ENCODE measurements at places on chromosomes 7 and 10.

- DNase-seq = no peak
Measured at GRCh38 chr10:66819691-66820090, 106.1 kb upstream of the LRRTM3 start.

DNA sequence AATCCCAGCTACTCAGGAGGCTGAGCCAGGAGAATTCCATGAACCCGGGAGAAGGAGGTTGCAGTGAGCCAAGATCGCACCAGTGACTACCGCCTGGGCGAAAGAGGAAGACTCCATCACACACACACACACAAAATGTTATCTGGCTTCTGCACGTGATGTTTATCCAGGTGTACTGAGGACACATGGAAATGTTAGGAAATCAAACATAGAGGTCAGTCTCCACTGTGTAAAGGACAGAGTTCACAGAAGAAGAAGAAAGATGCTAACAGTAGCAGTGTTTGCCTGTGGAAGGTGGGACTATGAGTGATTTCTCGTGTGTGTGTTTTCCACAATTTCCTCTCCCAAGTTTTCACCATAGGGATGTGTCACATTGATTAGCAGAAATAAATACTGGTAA is 256.9 kb downstream of the ELMO1 start:
- no peak for DNase-seq

DNA sequence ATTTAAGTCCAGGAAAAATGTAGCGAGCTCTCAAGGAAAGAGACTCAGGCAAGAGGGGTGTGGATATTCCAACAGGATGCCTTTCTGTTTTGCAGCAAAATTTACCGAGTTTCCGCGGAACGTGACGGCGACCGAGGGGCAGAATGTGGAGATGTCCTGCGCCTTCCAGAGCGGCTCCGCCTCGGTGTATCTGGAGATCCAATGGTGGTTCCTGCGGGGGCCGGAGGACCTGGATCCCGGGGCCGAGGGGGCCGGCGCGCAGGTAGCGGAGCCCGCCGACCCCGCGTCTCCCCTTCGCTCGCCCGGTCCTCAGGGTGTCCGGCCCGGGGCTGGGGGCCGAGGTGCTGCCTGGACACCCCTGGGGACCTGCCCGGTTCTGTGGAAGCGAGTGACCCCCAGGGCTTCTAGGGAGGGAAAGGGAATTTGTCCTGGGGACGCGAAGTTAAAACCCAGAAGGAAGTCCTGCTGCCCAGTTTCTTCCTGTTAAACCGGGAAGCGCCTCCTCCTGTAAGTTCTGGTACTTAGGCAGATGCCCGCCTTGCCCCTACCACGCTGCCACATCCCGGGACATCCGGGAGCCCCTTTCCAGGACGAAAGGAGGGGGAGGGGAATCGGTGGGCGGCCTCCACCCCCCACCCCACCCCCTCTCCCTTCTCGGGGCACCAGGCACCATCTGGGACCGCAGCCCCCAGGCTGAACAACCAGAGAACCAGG is 2.5 kb downstream of the VSTM2A start:
- no peak for DNase-seq

GRCh38 chr10:133261726-133262325 is 14.8 kb downstream of the ADAM8 start:
- DNase-seq = peak; percentile 65

DNA sequence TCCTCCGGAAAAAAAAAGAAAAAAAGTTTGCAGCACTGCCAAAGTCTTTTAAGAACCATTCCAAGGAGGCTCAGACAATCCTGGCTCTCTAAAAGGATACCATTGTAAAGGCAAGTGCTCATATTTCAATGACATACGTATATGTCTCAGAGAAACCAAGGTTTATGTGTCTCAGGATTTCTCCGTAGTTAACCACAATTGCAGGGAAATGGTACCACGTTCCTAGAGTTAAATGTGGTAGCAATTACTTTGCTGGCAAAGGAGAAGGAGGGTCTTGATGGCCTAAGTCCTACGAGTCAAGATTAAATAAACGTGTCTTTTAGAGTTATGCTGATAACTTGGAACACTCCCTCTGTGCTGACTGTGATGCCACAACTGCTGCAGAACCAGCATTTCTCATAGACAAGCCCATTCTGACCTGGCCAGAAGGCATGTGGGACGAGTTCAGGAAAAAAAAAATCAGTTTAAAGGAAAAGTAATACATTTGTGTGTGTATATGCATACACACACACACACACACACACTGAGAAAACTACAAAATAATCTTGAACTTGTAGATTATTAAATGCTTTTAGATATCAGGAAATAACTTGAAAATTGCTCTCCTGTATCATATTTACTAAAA is 245.9 kb downstream of the FGFR2 start:
- DNase-seq = no peak

GRCh38 chr7:95989301-95989700 is 216.9 kb downstream of the DYNC1I1 start:
- DNase-seq = no peak

GRCh38 chr10:21166557-21167287 is 269.6 kb upstream of the NEBL start:
- no peak for DNase-seq

GRCh38 chr7:157442456-157442855 is 105.7 kb downstream of the DNAJB6 start:
- DNase-seq = no peak

GRCh38 chr7:79227044-79227443 is 226.4 kb downstream of the MAGI2 start:
- DNase-seq = no peak

GRCh38 chr7:114921631-114922025 is 266 bp upstream of the MDFIC start:
- DNase-seq = no peak

- DNase-seq = no peak
Measured at GRCh38 chr10:73215749-73216148, 31.3 kb downstream of the DNAJC9 start.

- DNase-seq = no peak
Measured at GRCh38 chr10:50991456-50992355, 82.6 kb upstream of the PRKG1 start.

- DNase-seq = no peak
Measured at GRCh38 chr10:62011558-62011957, 110.1 kb downstream of the ARID5B start.

DNA sequence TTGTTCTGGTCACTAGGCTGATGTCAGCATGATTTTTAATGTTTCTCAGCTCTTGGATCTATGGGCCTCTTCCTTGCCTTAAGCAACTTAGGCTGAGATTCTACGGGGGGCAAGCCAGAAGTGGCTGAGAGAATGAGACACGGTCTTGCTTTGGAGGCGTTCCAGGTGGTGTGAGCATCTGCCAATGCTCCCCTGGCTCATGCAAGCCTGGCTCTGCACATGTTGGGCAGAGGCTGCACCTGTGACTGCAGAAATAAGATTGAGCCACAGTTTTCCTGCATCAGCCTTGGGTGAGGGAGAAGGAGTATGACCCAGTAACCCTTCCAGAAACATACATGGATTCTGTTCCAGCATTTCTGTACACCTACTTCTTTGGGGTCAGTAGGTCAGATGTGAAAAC is 41.9 kb downstream of the C10orf120 start:
- DNase-seq = no peak

DNA sequence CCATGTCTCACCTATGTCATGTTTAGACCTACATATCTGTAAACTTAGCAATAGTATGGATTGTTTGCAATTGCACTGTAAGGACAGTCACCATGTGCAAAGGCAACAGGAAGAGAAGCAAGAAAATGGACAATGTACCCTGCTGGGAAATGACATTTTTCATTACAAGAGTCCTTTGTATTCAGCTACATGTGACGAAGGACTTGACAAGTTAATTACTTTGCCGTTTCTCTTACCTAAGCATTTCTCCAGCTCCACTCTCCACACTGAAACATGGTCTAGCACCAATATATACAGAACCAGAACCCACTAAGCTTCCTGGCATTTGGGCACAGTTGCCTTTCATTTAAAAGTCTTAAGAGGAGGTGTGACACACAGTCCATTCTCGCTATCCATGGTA is 76.6 kb upstream of the PFKP start:
- no peak for DNase-seq

- DNase-seq = no peak
Measured at GRCh38 chr10:132397671-132398565, 918 bp downstream of the PWWP2B start.

DNA sequence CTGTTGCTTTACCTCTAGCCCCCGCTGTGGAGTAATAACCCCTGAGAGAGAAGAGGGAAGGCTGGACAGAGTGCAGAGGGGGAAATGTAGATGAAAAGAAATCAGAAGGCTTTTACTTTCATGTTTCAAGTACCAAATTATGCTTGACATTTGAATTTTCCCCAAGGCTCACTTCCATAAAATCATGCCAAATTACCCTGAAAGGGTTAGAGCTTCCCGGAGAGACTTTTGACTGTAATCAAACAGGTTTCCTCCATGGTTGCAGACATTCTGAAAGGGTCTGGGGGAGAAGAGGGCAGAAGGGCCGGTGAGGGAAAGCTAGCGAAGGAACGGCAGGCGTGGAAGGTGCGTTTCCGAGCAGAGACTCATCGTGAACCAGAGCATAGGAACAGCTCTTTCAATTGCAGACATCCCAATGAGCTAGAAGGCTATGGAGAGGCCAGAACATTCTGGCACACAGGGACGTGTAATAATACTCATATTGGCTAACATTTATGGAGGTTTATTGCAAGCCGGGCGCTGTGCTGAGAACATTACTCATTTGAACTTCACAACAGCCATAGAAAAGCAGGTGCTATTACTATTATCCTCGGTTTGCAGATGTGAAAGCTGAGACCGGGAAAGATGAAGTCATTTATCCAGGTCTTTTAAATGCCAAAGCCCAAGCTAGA is 620.8 kb upstream of the AUTS2 start:
- DNase-seq = no peak

DNA sequence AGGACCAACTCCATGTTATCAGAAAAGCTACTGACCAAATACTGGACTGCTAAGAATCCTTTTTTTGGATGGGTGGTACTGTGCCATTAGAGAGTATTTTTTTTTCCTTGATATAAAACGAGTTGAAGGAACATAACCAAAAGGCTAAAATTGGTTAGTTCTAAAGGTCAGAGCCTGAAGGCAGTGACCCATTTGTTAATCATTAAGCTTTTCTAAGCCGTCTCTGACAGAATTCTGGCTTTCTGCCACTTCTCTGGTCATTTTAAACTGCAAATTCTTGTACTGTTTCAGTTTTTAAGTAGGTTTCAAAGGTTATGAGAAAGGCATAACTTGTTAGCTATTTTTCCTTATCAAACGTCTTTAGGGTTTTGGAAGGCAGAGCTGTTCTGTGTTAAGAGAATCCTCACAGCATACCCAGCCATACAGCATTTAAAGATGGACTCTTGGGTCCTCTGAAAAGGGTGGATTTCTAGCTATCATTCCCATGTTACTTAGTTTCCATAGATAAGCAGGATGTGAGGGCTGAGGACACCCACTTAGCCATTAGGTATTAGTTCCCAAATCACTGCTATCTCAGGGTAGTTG is 196.8 kb downstream of the RNLS start:
- DNase-seq = no peak

GRCh38 chr10:10208196-10208595 is 809.5 kb upstream of the CELF2 start:
- DNase-seq = no peak

DNA sequence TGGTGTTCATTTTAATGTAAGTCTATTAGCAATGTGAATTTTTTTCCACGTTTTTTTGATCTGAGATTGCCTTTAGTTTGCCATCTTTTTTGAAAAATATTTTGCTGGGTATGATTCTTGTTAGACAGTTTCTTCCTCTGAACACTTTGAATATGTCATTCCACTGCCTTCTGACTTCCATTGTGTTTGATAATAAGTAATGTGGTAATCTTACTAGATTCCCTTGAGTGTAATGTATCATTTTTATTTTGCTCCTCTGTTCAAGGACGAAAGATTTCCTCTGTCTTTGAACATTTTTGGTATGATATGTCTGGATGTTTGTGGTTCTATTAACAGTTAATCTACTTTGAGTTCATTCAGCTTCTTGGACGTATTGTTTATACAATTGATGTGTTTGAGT is 371.4 kb downstream of the SUGCT start:
- no peak for DNase-seq

GRCh38 chr10:132961787-132962622 is 19.6 kb upstream of the CFAP46 start:
- DNase-seq = peak; percentile 29

DNA sequence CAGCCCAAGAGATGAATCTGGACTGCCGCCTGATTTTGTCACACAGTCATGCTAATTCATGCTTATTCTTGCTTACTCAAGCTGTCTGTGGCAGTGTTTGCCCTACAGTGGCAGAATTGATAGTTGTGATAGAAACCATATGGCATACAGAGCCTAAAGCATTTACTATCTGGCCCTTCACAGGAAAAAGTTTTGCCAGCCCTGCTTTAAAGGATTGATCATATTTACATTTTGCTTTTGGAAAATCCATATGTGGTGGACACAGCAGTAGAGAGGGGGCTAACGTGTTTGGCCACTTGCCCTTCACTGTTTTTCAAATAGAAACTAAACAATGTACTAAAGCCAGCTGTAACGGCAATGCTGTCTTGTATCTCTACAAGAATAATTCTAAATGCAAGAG is 974.0 kb upstream of the GHITM start:
- DNase-seq = no peak

DNA sequence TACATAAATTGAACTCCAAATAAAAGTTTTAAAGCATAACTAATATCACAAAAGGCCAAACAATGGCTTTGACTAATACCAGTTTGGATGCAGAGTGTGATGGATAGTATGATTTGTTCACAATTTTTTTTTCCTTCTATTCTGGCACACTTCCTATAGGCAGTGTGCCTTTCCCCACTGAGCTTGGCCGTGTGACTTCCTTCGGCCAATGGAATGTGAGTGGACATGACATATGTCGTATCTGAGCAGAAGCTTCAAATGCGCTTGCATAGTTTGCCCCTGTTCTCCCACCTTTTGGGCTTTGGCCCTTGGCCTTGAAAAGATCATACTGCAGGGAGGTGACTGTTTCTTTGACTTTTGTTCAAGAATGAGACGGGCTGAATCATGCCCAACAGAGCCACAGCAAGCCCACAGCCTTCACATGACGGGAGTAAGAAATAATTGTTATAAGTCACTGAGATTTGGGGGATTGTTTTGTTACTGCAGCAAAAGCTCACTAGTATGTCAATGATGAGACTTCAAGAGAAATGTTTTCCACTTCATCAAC is 279.9 kb upstream of the NEBL start:
- DNase-seq = no peak

- no peak for DNase-seq
Measured at GRCh38 chr10:133163889-133164815, 4.1 kb downstream of the KNDC1 start.

- DNase-seq = no peak
Measured at GRCh38 chr7:49885593-49886285, 112.3 kb downstream of the VWC2 start.

- no peak for DNase-seq
Measured at GRCh38 chr7:127252377-127252713, 396 bp downstream of the GRM8 start.

GRCh38 chr10:60883187-60883586 is 60.8 kb downstream of the RHOBTB1 start:
- DNase-seq = peak; percentile 25
